ENCODE measurements at places on chromosomes 2 and 18. TPM values are rescaled to one million over a fixed set of nuclear protein-coding genes. Genes with fewer than 3 reads are reported as not detected.

DNA sequence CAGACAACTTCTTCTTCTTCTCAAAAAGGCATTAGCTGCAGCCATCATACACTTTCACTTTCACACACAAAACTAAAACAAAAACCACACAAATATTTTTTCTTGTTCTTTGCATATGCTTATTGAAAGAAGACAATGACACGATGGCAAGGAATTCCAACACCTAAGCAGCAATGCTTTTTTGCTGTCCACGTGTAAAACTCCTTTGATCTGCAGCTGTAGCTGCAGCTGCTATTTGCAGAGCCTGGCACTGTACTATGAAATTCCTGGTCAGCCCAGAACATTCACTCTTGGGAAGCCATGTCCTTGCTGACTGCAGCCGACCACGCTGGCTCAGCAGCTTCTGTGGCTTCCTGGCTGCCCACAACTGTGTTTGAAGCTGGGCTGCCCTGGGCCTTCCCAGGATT lies 316.2 kb downstream of the CDH2 start:
- no peaks in the 10 kb centered on the region for H3K4me1 ChIP-seq
- peak overlapping the region; percentile 17 for H3K4me3 ChIP-seq
- H3K36me3 ChIP-seq, result no peaks in the 10 kb centered on the region

DNA sequence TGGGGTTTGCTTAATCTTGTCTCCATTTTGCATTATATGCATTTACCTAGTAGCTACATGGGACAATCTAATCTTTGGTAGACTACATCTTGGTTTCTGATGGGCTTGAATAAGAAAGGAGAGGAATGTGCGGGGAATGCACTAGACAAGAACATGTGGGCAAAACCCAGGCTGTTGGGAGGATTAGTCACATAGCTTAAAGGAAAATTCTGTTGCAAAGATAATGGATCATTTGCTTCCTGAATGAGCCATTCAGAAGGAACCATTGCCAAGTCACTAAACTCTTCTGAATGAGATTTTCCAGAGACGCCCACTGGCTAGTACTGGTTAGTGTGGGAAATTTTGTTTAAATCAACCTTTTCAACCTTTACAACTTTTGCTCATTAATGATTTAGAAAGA lies 84.8 kb downstream of the OSBPL6 start:
- H3K36me3 ChIP-seq, result no peaks in the 10 kb centered on the region
- no peak overlapping the region for H3K27ac ChIP-seq
- H3K4me3 ChIP-seq, result no peak overlapping the region

DNA sequence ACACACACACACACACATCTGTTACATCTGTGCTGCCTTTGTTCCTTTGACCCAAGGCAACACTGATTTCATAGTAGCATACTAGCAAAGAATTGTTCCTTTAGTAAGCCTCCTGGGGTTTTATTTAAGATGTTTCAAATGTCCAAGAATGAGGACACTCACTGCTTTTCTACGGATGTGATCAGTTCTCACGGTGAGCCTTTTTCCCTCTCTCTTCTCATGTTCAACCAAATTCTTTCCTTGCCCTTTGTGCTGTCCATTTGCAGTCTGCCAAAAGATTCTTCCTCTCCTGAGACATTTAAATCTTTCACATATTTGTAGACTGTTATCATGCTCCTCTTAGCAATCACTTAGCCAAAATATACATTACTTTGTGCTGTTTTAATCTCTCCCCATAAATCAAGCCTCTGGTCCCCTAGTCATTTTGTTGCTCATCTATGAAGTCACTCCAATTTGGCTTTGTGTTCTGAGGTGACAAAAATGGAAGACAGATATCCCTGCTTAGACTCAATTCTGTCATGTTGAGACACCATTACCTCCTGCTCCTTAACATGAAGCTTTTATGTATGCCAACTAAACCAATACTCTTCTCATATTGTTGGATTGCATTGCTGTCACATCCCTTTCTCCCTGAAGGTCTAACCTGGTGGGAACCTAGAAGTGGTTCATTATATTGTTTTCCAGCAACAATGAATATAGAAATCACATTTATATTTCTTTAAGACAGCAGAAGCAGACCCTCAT lies 1605.3 kb upstream of the ACVR2A start:
- H3K4me1 ChIP-seq, result peaks cover 13% of the 10 kb centered on the region
- peak; percentile 26 for DNase-seq
- H3K4me3 ChIP-seq, result no peak overlapping the region
- H3K27me3 ChIP-seq, result no peaks in the 10 kb centered on the region
- peak overlapping the region; percentile 59 for H3K27ac ChIP-seq
- no peaks in the 10 kb centered on the region for H3K36me3 ChIP-seq

CRACDL gene
- not detected for total RNA-seq

FTCDNL1 gene
- 3.6 TPM for total RNA-seq

PDE1A gene
- 6.7 TPM for total RNA-seq
